PC-3 (cell line): ENCODE measurements at places on chromosomes 1 and 21. TPM values are rescaled to one million over a fixed set of nuclear protein-coding genes. Genes with fewer than 3 reads are reported as not detected.

GRCh38 chr1:53303726-53304515, 23.9 kb downstream of the LRP8 start:
- H3K27ac ChIP-seq, result no peak overlapping the region
- no peaks in the 10 kb centered on the region for H3K4me1 ChIP-seq
- H3K4me3 ChIP-seq, result no peak overlapping the region
- no peaks in the 10 kb centered on the region for H3K27me3 ChIP-seq

- H3K27ac ChIP-seq, result peak overlapping the region; percentile 91
- H3K36me3 ChIP-seq, result no peaks in the 10 kb centered on the region
- no peak overlapping the region for H3K4me3 ChIP-seq
- DNase-seq, result peak; percentile 91
Measured at GRCh38 chr1:17304151-17304825, 3.7 kb upstream of the PADI4 start.

SPOCD1 gene
- 4.1 and 5.4 TPM in 2 replicates for total RNA-seq

GRCh38 chr1:63710761-63711380, 62.9 kb upstream of the ROR1 start:
- H3K4me1 ChIP-seq, result peaks cover 20% of the 10 kb centered on the region
- H3K4me3 ChIP-seq, result no peak overlapping the region
- H3K36me3 ChIP-seq, result no peaks in the 10 kb centered on the region
- H3K27me3 ChIP-seq, result no peaks in the 10 kb centered on the region
- no peak for DNase-seq
- H3K27ac ChIP-seq, result no peak overlapping the region

DNA sequence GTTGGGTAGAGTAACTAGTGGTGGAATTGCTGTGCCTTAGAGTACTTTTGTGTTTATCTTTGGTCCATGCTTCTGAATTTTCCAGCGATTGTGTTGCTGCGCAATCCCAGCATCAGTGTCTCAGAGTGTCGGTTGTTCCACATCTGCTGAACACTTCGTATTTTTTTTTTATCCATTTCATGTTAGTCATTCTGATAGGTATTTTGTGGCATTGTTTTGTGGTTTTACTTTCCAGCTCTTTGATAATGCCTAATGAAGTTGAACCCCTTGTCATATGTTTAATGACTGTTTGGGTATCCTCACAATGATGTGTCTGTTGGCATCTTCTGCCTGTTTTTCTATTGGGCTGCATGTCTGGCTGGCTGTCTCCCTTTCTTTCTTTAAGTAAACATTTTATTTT, 13.6 kb downstream of the TUFT1 start:
- no peaks in the 10 kb centered on the region for H3K36me3 ChIP-seq
- no peaks in the 10 kb centered on the region for H3K27me3 ChIP-seq
- peak; percentile 48 for DNase-seq
- H3K4me1 ChIP-seq, result peaks cover 27% of the 10 kb centered on the region
- H3K4me3 ChIP-seq, result no peak overlapping the region
- H3K27ac ChIP-seq, result no peak overlapping the region

- no peak overlapping the region for H3K27ac ChIP-seq
- peaks cover 14% of the 10 kb centered on the region for H3K4me1 ChIP-seq
- DNase-seq, result no peak
Measured at GRCh38 chr1:179929955-179930798, 24.4 kb upstream of the CEP350 start.

LCE2B gene
- not detected in 2 replicates for total RNA-seq

DNA sequence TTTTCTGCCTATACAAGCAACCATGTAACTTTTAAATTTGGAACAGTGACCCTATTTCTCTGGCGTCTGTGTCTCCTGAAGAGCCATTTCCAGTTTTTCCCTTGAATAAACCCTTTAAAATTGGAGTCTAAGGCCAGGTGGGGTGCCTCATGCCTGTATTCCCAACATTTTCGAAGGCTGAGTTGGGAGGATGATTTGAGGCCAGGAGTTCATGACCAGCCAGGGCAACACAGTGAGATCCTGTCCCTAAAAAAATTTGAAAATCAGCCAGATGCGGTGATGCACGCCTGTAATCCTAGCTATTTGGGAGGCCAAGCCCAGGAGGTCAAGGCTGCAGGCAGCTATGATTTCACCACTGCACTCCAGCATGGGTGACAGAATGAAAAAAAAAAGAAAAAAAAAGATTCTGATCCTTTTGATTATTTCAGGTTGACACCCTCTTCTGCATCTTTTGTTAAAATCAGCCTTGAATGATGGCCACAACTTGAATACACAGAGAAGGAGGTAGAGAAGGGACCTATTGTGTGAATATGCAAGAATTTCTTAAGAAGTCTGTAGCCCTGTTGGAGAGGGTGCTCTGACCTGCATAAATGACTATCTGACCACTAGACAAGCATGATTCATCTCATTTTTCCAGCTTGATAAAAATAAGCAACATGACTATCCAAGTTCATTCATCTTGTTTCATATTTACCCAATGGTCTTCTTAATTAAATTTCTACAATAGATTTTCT, 40.2 kb upstream of the PARP1 start:
- H3K27me3 ChIP-seq, result no peaks in the 10 kb centered on the region
- H3K27ac ChIP-seq, result no peak overlapping the region
- DNase-seq, result peak; percentile 72
- H3K4me1 ChIP-seq, result peaks cover 8% of the 10 kb centered on the region

NBPF10 gene
- 1.4 and 1.5 TPM in 2 replicates for total RNA-seq

GRCh38 chr1:233460692-233461091, 133.2 kb downstream of the MAP3K21 start:
- no peaks in the 10 kb centered on the region for H3K27me3 ChIP-seq
- DNase-seq, result no peak
- no peak overlapping the region for H3K4me3 ChIP-seq
- H3K27ac ChIP-seq, result no peak overlapping the region
- H3K4me1 ChIP-seq, result no peaks in the 10 kb centered on the region
- no peaks in the 10 kb centered on the region for H3K36me3 ChIP-seq

DCST2 gene
- total RNA-seq, result 0.18 and 3.0 TPM in 2 replicates

DNA sequence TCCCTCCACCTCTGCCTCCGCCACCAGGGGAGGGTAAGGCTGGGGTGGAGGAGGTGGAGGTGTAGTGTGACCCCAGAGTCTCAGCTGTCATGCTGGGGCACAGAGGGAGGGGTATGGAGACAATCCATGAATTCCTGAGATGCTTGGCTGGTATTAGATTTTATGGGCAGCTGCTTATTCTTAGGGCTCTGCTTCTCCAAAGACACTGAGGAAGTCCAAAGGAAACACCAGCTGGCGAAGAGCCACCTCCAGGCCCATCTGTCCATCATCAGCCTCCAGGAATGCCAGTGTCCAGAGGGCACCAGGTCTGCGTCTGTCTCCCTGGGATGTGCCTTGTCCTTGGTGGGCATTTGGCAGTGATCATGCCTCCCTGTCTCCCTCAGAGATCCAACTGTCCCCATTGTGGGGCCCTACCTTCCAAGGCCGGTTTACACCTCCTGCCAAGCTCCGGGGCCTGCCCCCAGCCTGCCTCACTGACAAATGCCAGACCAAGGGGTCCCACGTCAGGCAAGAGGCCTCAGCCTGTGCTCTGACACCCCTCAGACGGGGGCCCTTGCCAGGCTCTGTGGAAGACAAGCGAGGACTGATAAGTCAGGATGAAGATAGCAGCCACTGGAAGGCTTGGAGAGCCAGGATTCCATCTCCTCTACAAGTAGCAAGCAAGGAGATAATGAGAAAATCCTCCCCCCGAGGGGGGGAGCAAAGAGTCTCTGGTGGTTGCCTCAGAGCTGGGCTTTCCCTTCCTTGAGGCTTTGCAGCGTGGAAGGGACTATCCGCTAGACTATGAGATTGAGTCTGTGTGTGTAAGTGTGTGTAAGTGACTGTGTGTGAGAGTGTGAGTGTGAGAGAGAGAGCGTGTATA, 1.6 kb downstream of the TNNI1 start:
- H3K36me3 ChIP-seq, result no peaks in the 10 kb centered on the region
- H3K4me3 ChIP-seq, result no peak overlapping the region
- no peaks in the 10 kb centered on the region for H3K27me3 ChIP-seq
- DNase-seq, result no peak
- no peaks in the 10 kb centered on the region for H3K4me1 ChIP-seq
- H3K27ac ChIP-seq, result no peak overlapping the region

- H3K27me3 ChIP-seq, result no peaks in the 10 kb centered on the region
- no peaks in the 10 kb centered on the region for H3K36me3 ChIP-seq
- H3K27ac ChIP-seq, result no peak overlapping the region
- H3K4me1 ChIP-seq, result no peaks in the 10 kb centered on the region
- H3K4me3 ChIP-seq, result no peak overlapping the region
- DNase-seq, result no peak
Measured at GRCh38 chr1:195185321-195185720, 1422.9 kb downstream of the KCNT2 start.

GRCh38 chr1:179953974-179954492, 577 bp upstream of the CEP350 start:
- peak overlapping the region; percentile 57 for H3K27ac ChIP-seq
- no peaks in the 10 kb centered on the region for H3K36me3 ChIP-seq
- peaks cover 10% of the 10 kb centered on the region; the same call in 1 of the 2 replicates for H3K4me1 ChIP-seq
